Left ventricle myocardium inferior (tissue), 1 donor: ENCODE measurements at places on chromosomes 12 and 14.

DNA sequence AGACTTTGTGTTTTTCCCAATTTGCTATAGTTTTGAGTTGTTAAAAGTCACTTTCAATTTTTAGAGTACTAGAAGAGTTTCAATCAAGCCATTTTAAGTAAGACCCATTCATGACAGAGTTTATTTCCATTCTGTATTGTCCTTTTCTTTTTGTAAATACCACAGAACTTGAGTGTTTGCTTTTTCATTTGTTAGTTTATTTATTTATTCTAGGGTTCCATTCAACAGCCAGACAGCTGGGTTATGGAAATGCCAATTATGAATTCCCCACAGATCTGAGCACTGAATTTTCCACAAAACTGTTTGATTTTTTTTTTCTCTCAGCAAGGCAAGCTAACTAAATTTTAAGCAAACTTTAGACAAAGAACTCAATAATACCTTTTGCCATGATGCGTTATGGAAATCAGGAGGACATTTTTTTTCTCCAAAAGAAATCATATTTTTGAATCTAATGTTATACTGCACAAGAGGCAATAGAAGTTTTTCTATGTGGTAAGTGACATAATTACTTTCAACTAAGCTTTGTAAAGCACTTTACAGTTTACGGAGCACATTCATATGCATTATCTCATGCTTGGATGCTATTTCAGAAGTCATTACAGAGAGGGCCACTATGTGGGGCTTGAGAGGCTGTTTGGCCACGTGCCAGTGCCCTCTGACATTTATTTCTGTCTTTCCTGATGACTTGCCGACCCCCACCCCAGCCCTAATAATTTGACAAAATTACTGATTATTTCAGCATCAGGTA, 181.5 kb downstream of the VRK1 start:
- H3K27ac ChIP-seq, result no peak overlapping the region
- H3K27me3 ChIP-seq, result peaks cover 54% of the 10 kb centered on the region
- H3K4me3 ChIP-seq, result no peak overlapping the region
- no peaks in the 10 kb centered on the region for H3K4me1 ChIP-seq

DNA sequence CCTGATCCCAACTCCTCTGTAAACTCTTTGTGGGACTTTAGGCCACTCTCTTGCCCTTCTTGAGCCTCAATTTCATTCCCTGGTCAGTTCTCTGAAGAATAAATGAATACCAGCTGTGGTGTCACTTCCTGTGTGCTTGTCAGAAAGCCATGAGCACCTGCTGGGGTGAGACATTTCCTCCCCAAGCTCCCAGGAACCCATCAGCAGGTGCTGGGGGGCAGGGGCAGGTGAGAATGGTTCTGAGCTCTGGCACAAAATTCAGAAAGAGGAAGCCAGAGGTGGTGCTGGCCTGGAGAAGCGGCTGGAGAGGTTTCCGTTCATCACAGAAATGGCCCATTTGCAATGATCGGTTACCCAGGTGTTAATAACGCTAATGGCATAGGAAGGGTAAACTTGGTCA, 14.9 kb downstream of the LHX5 start:
- no peak for DNase-seq
- H3K4me1 ChIP-seq, result no peaks in the 10 kb centered on the region
- no peak overlapping the region for H3K4me3 ChIP-seq

DNA sequence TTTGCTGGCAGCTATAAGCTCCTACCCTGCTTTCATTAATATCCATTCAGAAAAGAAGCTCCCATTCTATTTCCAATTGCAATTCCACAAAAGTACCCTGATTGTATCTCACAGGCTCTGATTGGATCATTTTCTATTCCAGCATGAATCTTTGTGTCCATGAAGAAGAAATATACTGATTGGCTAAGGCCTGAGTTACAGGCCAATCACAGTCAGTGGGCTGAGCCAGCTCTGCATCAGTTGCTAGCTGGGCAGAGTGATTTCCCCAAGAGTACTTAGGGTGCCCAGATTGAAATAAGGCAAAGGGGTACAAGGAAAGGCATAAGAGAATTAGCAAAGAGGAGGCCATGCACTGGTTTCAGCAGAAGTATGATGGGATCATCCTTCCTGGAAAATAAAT, 14.4 kb downstream of the ART4 start:
- no peak for DNase-seq
- H3K36me3 ChIP-seq, result no peaks in the 10 kb centered on the region
- H3K27ac ChIP-seq, result no peak overlapping the region
- H3K27me3 ChIP-seq, result no peaks in the 10 kb centered on the region

DNA sequence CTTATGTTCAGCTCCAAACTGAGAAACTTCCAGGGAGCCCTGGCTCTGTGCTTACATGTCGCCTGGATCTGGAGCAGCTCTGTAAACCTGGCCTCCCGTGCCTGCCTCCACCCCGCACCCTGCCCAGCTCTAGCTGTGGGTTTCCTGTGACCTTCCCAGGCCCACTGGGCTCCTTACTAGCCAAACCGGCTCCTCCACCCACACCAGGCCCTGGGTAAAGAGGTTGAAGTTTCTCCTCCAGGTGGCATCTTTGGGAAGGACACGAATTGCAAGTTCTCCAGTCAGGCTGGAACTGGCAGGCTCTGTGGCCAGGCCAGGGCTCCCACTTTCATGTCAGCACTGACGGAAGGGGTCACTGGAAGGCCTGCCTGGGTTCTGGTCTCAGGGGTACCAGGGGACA, 60.9 kb upstream of the ZFP36L1 start:
- no peaks in the 10 kb centered on the region for H3K27me3 ChIP-seq
- no peak overlapping the region for H3K27ac ChIP-seq

GRCh38 chr14:89428173-89428523, 11.1 kb upstream of the FOXN3 start:
- H3K4me3 ChIP-seq, result peak overlapping the region; percentile 24
- no peaks in the 10 kb centered on the region for H3K36me3 ChIP-seq
- peak overlapping the region; percentile 75 for H3K27ac ChIP-seq
- H3K27me3 ChIP-seq, result no peaks in the 10 kb centered on the region

DNA sequence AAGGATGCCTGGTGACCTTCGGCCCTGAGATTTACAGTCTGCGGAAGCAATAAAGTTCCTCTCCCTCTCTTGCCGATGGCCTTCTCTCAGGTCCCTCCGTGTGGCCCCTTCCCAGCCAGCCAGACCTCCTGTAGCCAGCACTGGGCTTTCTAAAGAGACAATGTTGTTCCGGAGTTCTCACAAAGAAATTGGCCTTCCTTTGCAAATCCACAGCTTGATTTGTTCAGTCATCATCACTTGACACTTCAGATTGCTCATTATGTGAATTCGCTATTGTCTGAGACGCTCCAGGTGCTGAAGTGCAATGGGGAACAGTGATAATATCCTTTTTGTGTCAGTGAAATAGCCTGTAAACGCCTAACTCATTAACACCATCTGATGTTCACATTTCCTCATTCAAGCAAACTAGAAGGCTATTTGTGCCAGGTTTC, 43.7 kb upstream of the GPHB5 start:
- no peak overlapping the region for H3K4me3 ChIP-seq
- H3K27ac ChIP-seq, result no peak overlapping the region
- H3K27me3 ChIP-seq, result no peaks in the 10 kb centered on the region
- no peaks in the 10 kb centered on the region for H3K36me3 ChIP-seq
- DNase-seq, result no peak

DNA sequence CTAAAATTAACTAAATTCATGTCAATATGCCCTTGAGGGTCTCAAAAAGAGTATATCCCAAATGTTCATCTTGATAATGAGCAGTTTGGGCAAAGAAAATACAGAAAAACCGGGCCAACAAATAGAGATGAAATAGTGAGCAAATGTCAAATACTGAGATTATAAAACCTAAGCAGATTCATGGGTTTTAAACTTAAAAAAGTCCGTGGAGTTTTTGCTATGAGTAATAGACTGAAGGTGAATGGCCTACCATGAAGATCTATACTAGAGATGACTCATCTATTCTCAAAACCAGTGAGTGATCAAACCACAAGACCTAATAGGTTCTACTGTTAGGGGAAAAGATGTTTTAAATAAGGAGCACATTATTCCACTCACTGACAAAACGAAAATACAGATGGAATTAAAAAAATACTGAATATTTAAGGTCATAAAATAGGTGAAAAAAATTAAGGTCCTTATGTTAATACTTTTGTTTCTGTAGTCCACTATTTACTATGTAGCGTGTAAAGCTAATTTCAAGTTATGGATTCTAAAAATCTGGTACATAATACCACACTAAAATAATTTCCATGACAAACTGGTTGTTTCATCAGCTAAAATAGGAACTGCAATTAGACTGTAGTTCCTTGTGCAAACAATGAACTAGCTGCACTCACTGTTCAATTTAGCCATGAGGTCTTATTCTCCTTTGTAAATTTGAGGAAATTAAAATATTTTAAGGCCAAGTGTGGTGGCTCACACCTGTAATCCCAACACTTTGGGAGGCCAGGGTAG, 5.0 kb downstream of the HNRNPC start:
- no peak for DNase-seq
- peak overlapping the region; percentile 15 for H3K4me3 ChIP-seq
- peaks cover 69% of the 10 kb centered on the region for H3K36me3 ChIP-seq
- peaks cover 97% of the 10 kb centered on the region for H3K4me1 ChIP-seq
- H3K27ac ChIP-seq, result peak overlapping the region; percentile 14
- H3K27me3 ChIP-seq, result no peaks in the 10 kb centered on the region

GRCh38 chr12:89695830-89696229, 12.8 kb downstream of the ATP2B1 start:
- no peak overlapping the region for H3K27ac ChIP-seq
- DNase-seq, result no peak
- no peaks in the 10 kb centered on the region for H3K36me3 ChIP-seq
- H3K4me3 ChIP-seq, result no peak overlapping the region
- peaks cover 22% of the 10 kb centered on the region for H3K4me1 ChIP-seq

DNA sequence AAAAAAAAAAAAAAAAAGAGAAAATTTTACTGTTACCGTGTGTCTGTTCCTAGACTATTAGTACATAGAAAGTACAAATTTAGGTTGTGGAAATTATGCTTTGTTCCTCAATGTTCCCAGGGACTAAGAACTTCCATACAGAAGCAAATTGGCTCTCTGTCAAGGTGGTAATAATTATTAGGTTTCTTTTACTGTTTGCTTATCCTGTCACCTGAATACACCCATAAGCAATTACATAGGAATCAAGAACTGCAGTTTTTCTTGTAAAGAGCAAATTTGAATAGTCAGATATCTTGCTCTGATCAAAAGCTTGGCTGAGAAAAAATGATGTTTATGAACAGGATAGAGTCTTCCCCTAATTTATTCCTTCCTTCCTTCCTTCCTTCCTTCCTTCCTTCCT, 191.2 kb downstream of the AEBP2 start:
- no peak for DNase-seq
- H3K27me3 ChIP-seq, result no peaks in the 10 kb centered on the region
- no peak overlapping the region for H3K4me3 ChIP-seq
- no peaks in the 10 kb centered on the region for H3K4me1 ChIP-seq
- H3K27ac ChIP-seq, result no peak overlapping the region

DNA sequence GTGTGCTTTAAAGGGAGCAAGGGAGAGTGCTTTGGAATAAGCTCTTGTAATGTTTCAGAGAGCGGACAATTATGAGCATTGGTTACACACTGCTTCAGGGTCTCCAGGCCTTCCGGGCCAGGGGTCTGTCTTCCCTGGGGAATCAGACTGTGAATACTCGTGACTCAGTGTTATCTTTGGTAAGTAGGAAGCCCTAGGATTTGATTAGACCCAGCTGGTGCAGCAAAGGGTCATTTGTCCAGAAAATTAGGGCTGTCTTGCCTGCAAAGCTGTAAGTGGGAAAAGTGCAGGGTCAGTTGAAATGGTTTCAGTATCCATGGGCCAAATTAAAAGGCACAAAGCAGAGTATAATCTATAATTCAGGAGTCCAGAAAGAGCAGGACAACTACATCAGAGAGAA, 475.6 kb downstream of the MED13L start:
- no peaks in the 10 kb centered on the region for H3K27me3 ChIP-seq
- DNase-seq, result no peak
- H3K4me1 ChIP-seq, result no peaks in the 10 kb centered on the region
- no peak overlapping the region for H3K4me3 ChIP-seq
- no peaks in the 10 kb centered on the region for H3K36me3 ChIP-seq
- H3K27ac ChIP-seq, result no peak overlapping the region

- no peaks in the 10 kb centered on the region for H3K36me3 ChIP-seq
- H3K27ac ChIP-seq, result peak overlapping the region; percentile 71
- peak overlapping the region; percentile 1 for H3K4me3 ChIP-seq
- H3K4me1 ChIP-seq, result peaks cover 62% of the 10 kb centered on the region
- DNase-seq, result no peak
Observed at GRCh38 chr12:95202691-95203486, 14.4 kb downstream of the FGD6 start.
